ENCODE measurements at places on chromosomes 3 and 15. TPM values are rescaled to one million over a fixed set of nuclear protein-coding genes. Genes with fewer than 3 reads are reported as not detected.
A peak's percentile ranks its signal among the peaks of the same experiment; 100 is the strongest.

Gene SLC2A2
- 0.19 TPM for total RNA-seq

Gene SMCO1
- not detected for total RNA-seq

Gene STRIT1
- not detected for total RNA-seq

Gene MST1R
- 2.3 TPM for total RNA-seq

Gene CHDH
- 8.3 TPM for total RNA-seq

GRCh38 chr15:69141286-69141701 is 19.1 kb upstream of the GLCE start:
- no peak overlapping the region for H3K4me3 ChIP-seq
- H3K4me1 ChIP-seq, result no peaks in the 10 kb centered on the region
- H3K27me3 ChIP-seq, result no peaks in the 10 kb centered on the region
- H3K36me3 ChIP-seq, result no peaks in the 10 kb centered on the region

GRCh38 chr15:38563723-38564519 is 693 bp downstream of the RASGRP1 start:
- H3K27ac ChIP-seq, result peak overlapping the region; percentile 72
- no peak for DNase-seq
- H3K4me3 ChIP-seq, result peak overlapping the region; percentile 75
- H3K4me1 ChIP-seq, result peaks cover 37% of the 10 kb centered on the region
- no peaks in the 10 kb centered on the region for H3K36me3 ChIP-seq

DNA sequence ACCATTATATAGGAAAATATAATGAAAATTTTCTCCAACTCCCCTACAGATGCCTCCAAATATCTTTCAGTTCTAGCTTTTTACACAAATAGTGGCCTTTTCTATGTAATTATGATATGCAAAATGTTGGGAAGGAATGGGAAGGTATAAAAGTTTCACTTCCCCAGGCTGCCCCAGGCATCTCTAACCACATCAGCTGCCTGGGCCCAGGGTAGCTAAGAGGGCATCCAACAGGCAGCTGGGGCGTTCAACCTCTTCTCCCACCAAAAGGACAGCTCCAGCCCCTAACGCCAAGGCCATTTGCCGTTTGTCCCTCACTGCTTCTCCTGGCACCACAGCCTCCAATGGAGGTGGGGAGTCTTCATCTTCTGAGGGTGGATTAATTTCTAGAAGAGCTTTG is 188.1 kb upstream of the TSC22D2 start:
- no peaks in the 10 kb centered on the region for H3K36me3 ChIP-seq
- DNase-seq, result no peak
- no peak overlapping the region for H3K27ac ChIP-seq
- no peak overlapping the region for H3K4me3 ChIP-seq
- 0 out of 2 replicates have a peak, but pooled peaks cover under 1% of the 10 kb centered on the region for H3K27me3 ChIP-seq

GRCh38 chr15:86608461-86609205 is 529.0 kb downstream of the AGBL1 start:
- H3K36me3 ChIP-seq, result no peaks in the 10 kb centered on the region
- no peaks in the 10 kb centered on the region for H3K27me3 ChIP-seq
- no peak overlapping the region for H3K27ac ChIP-seq
- no peak overlapping the region for H3K4me3 ChIP-seq

- H3K27ac ChIP-seq, result no peak overlapping the region
- no peak for DNase-seq
- no peaks in the 10 kb centered on the region for H3K27me3 ChIP-seq
Measured at GRCh38 chr3:172549144-172549543, 25.9 kb upstream of the TNFSF10 start.

DNA sequence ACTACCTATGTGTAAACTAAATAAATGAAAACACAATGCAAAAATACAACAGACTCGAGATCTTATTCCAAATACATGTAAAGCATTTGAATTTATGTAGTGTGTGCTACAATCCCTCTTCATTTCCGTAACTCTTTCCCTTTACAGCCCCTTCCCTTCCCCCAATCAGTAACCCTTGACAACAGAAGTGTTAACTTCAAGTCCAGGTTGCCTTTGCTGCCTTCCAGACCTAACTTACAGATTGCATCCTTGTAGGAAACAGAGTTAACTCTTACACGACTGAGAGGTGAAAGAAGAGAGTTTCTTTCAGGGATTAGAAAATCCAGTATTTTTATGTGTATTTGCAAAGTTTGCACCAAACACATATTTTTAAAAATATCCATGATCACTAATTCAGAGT is 1.4 kb upstream of the ROBO1 start:
- no peaks in the 10 kb centered on the region for H3K36me3 ChIP-seq
- H3K27me3 ChIP-seq, result peaks cover 3% of the 10 kb centered on the region
- no peaks in the 10 kb centered on the region for H3K4me1 ChIP-seq

- no peak for DNase-seq
- peaks cover 6% of the 10 kb centered on the region for H3K27me3 ChIP-seq
- no peak overlapping the region for H3K27ac ChIP-seq
Measured at GRCh38 chr3:171000281-171000680, 26.2 kb downstream of the SLC2A2 start.

DNA sequence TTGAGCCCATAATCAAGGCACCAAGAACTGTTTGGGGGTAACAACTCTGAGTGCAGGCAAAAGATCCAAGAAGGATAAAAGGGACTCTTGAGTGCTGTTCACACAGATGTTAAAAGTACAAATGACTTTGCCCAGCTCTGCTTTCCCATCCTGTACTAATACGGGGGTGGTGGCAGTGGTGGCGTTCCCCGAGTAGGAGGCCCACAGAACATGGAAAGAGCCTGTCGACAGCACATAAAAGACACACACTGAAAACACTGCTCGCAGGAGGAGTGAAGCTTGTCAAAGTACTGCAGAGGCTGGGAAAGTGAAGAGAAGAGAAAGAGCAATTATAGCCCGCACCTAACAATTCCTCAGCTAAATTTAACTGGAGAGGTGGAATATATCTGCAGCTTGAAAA is 40.9 kb downstream of the HACD2 start:
- H3K36me3 ChIP-seq, result 0 out of 2 replicates have a peak, but pooled peaks cover 3% of the 10 kb centered on the region
- H3K4me3 ChIP-seq, result no peak overlapping the region
- DNase-seq, result no peak
- no peaks in the 10 kb centered on the region for H3K4me1 ChIP-seq
- H3K27me3 ChIP-seq, result no peaks in the 10 kb centered on the region
- H3K27ac ChIP-seq, result no peak overlapping the region

DNA sequence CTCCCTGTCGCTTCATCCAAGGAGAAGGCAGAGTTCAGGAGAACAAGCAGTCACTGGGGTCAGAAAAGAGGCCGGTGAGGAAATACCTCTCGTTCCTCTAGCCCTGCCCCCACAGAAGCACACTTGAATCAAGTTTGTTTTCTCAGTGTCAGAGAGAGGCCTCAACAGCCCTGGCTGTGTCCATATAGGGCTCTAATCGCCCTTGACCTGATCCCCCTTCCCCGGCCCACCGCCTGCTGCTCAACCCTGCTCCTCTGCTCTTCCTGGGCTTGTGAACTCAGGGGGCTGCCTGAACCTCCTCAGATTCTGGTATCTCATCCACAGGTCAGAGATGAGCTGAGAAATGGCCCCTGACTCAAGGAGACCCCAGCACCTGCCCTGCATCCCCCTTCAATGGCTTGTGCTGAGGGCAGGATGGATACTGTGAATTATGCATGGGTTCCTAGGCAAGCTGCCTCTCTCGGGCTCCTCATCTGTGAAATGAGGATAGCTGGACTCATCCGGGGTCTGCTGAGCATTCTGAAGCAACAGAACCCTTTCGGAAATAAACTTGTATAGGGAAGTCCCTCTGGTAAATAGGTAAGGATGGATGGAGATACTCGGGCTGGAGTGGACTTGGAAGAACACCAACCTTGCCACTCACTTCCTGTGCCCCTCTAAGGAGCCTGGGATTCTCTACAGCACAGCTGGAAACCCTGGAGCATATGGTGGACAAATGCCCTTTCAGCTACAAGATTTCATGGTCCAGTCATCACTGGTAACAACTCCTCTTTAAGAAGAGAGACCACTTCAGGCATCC is 147.5 kb downstream of the STT3B start:
- H3K27me3 ChIP-seq, result no peaks in the 10 kb centered on the region
- no peaks in the 10 kb centered on the region for H3K4me1 ChIP-seq
- H3K4me3 ChIP-seq, result no peak overlapping the region
- DNase-seq, result no peak
- no peaks in the 10 kb centered on the region for H3K36me3 ChIP-seq

DNA sequence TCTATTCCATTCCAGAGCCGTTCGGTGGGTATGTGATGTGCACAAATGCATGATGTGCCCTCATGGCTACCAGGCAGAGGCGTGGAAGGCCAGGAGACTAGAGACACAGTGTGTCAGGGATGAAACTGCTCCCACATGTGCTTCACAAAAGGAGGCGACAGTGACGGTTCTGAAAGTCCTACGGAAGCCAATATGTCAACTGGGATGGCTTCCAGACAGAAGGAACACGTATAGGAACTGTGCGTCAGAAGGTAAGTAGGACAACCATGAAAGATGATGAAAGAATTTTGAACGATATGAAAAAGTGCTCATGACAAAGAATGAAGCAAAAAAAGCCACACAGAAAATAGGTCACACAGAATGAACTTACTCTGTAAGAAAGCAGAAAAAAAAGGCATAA is 34.1 kb downstream of the GLB1 start:
- H3K4me3 ChIP-seq, result no peak overlapping the region
- DNase-seq, result no peak
- H3K27ac ChIP-seq, result no peak overlapping the region
- H3K36me3 ChIP-seq, result peaks cover 2% of the 10 kb centered on the region

GRCh38 chr3:127688416-127689265 is 15.9 kb downstream of the ABTB1 start:
- H3K36me3 ChIP-seq, result peaks cover 14% of the 10 kb centered on the region
- H3K4me3 ChIP-seq, result no peak overlapping the region
- DNase-seq, result no peak
- peaks cover 7% of the 10 kb centered on the region for H3K4me1 ChIP-seq

DNA sequence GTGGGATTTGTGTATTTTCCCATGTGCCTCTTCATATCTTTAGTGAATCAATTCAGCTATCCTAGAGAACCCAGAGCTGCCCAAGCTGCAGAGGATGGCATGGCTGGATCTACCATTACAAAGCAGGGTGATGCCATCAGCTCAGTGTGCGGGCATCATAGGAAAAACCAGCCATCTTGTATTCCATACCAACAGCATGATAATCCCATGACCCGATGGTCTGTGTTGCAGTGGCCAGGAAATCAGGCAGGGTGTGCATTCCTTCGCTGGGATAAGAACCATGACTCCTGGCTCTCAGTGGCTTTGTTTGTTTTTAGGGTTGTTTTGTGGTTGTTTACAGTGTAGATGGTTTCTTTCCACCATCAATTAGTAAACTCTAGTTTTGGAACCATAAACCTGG is 36.0 kb downstream of the ARHGAP31 start:
- H3K4me3 ChIP-seq, result no peak overlapping the region
- no peak for DNase-seq
- no peaks in the 10 kb centered on the region for H3K36me3 ChIP-seq
- no peak overlapping the region for H3K27ac ChIP-seq
- H3K4me1 ChIP-seq, result peaks cover 21% of the 10 kb centered on the region
- H3K27me3 ChIP-seq, result no peaks in the 10 kb centered on the region

DNA sequence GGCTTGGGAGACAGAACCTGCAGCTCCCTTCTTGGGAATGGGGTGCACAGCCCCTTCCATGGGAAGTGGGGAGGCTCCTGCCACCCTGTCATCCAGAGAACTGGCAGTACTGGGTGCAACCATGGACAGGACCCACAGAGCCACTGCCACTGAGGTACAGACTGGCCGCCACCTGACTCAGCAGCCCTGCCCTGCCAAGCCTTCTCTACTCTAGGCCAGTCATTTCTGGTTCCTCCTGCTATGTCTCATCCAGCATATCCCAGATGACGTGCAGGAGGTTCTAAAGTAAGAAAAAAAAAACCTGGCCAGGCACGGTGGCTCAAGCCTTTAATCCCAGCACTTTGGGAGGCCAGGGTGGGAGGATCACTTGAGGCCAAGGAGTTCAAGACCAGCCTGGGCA is 76.9 kb upstream of the RPL32 start:
- H3K4me3 ChIP-seq, result no peak overlapping the region
- DNase-seq, result no peak
- no peaks in the 10 kb centered on the region for H3K27me3 ChIP-seq
- no peak overlapping the region for H3K27ac ChIP-seq
- peaks cover 31% of the 10 kb centered on the region for H3K36me3 ChIP-seq

GRCh38 chr3:184380185-184380626 is 352 bp downstream of the CHRD start:
- peaks cover 17% of the 10 kb centered on the region for H3K27me3 ChIP-seq
- no peak overlapping the region for H3K27ac ChIP-seq

GRCh38 chr3:194307849-194308248 is 43.3 kb downstream of the CPN2 start:
- peak overlapping the region; percentile 75 for H3K27ac ChIP-seq
- no peaks in the 10 kb centered on the region for H3K36me3 ChIP-seq
- no peak for DNase-seq
- H3K27me3 ChIP-seq, result no peaks in the 10 kb centered on the region
- peaks cover 46% of the 10 kb centered on the region for H3K4me1 ChIP-seq

DNA sequence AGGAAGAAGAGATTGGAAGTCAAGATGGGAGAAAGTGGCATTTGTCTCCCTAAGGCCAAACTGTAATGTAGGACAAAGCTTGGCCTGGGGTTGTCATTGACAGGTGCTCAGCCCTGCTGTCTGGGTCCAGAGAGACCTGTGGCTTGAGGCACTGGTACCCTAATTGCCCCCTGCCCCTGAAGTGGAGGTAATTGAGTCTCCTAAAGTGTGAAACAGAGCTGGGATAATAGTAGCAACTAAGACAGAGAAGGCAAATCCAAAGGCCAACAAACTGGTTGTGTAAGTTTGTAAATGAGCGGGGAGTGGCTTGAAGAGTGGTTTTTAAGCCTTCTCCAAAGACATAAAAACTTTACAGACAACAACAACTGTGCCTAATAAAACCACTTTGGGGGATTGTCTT is 264.2 kb upstream of the ROPN1 start:
- DNase-seq, result no peak
- no peak overlapping the region for H3K4me3 ChIP-seq
- no peak overlapping the region for H3K27ac ChIP-seq
- no peaks in the 10 kb centered on the region for H3K36me3 ChIP-seq
- no peaks in the 10 kb centered on the region for H3K27me3 ChIP-seq

DNA sequence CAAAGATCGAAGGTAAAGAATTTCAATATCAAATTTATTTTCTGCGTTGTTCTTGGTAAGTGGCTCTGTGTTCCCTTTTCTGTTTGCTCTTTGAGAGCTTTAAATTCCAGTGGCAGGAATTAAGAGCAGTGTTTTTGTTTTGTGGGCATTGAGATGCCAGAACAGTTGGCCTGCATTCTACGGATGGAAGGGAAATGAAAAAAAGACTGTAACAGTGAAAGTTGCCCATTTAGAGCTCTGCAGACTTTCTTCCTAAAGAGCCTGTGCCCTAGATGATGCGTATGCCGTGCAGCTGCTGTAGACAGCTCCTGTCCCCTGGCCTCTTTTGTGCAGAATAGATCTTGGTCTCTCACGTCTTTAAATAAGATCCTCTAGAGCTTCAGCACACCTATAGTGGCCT is 58.8 kb downstream of the KAT2B start:
- no peaks in the 10 kb centered on the region for H3K27me3 ChIP-seq
- no peak for DNase-seq
- 0 out of 2 replicates have a peak, but pooled peaks cover 3% of the 10 kb centered on the region for H3K36me3 ChIP-seq
- no peaks in the 10 kb centered on the region for H3K4me1 ChIP-seq

- peaks cover 33% of the 10 kb centered on the region for H3K36me3 ChIP-seq
- H3K27ac ChIP-seq, result no peak overlapping the region
- H3K4me1 ChIP-seq, result no peaks in the 10 kb centered on the region
- no peak for DNase-seq
- H3K4me3 ChIP-seq, result no peak overlapping the region
Measured at GRCh38 chr3:4786431-4786830, 192.8 kb upstream of the BHLHE40 start.

Measured in GM12878 (cell line).